HAP-1 (cell line): ENCODE measurements at places on chromosomes 2 and 18.

- no peak for DNase-seq
These were observed 6.8 kb upstream of the CHMP3 start for GRCh38 chr2:86570059-86570458.

DNA sequence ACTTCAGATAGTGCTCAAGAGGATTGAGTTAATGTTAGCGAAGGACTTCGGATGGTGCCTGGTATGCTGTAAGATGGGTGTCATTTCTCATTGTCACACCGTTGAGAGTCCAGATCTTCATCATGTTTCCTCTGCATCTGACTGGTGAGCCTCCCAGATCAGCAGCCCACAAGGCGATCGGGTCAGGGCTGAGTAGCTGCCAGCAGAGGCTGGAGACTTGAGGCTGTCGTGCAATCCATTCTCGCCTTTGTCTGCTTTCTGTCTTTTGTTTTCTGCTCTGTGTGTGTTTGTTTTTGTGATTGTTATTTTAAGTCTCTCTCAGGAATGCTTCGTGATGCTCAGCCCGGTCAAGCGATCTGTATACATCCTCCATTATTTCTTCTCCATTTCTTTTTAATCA is 95.8 kb downstream of the TGOLN2 start:
- DNase-seq, result peak; percentile 67

DNA sequence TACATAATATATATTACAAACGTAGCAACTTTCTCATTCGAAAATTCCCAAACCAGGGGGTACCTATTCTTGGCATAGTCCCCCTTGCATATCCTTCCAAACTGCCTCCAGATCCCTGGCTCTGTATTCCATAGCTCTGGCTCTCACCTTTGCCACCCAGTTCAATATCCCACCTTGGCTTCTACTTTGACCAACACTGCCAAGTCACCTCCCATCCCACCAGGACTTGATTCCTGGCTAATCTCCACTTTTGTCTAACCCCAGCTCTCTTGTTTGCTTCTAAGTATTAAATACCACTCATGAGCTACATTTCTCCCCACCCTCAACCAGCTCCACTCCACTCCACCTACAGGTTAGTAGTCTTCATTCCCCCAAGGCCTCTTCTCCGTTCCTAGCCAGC is 103.2 kb upstream of the WDR75 start:
- DNase-seq, result no peak

DNA sequence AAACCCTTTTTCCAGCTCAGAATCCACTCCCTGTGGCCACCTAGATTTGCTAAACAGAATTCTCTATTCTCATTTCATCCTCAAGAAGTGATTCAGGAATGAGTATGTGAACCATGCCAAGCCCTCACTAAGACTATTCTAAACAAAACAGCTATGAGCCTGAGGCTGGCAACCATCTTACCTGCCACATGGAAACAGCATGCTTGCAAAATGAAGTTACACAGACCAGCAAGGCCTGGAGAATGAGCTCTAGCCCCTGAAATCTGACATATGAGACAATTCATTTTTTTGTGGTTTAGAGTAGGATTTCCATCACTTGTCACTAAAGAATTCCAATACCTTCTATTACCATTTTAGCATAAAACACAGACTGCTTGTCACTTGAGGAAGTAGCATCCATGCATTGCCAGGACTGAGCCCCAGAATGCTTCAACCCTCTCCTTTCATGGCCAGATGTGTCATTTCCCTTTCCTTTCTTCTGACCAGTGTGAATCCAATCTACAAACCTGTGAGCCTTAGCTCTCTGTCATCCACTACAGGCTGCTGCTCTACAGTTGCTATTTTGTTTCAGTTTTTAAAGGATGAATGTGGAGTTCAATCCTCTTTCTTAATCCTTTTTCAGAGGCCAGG is 744.3 kb upstream of the ACVR2A start:
- no peak for DNase-seq

GRCh38 chr2:207477896-207478295 is 51.9 kb upstream of the CREB1 start:
- no peak for DNase-seq
